ENCODE measurements at places on chromosomes 2 and 18. TPM values are rescaled to one million over a fixed set of nuclear protein-coding genes. Genes with fewer than 3 reads are reported as not detected.

DNA sequence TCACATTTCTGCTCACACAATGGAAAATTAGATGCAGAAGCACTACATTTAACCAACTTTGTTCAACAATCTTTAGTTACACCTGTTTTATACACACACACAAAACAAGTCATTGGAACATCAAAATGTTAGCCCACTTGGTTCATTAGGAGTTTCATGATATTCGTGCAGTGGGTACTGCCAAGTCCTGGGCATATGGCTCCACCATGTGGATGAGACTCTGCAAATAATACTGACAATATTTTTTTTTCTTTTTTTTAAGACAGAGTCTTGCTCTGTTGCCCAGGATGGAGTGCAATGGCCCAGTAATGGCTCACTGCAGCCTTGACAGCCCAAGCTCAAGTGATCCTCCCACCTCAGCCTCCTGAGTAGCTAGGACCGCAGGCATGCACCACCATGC, 34.5 kb upstream of the GRB14 start:
- peak; percentile 14 for DNase-seq

The CRYGC gene
- total RNA-seq: not detected

DNA sequence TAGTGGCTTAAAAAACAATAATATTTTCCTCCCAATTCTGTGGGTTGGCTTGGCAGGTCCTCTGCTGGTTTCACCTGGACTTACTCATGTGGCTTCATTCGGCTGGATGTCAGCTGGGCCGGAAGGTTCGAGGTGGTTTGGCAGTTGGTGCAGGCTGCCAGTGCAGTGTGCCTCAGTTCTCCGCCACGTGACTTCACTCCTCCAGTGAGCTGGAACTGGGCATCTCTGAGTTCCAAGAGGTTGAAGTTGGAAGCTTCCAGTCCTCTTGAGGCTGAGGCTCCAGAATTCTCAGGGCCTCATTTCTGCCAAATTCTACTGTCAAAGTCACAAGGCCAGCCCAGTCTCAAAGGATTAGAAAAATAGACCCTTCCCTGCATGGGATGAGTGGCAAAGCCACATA, 83.4 kb upstream of the B3GNT7 start:
- DNase-seq: no peak

DNA sequence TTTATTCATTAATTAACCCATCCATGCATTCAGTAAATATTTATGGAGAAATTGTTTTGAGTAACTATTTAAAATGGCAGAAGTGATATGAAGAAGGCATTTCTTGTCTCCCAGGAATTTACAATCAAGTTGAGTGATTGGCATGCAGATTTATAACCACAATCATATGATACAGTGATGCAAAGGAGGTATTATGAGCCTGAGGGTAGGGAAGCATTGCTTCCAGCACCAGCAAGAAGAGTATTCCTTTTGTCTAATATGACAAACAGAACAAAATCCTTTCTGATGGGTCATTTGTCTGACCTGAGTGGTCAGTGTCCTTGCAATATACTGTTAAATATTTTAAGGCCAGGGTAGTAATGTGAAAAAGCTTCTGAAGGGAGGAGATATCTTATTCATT, 244.2 kb upstream of the RGPD4 start:
- no peak for DNase-seq

The LIMS4 gene
- total RNA-seq: 0.24 TPM

- no peak for DNase-seq
Measured at GRCh38 chr2:121184248-121184862, 100.6 kb downstream of the TFCP2L1 start.

The FABP1 gene
- total RNA-seq: not detected

DNA sequence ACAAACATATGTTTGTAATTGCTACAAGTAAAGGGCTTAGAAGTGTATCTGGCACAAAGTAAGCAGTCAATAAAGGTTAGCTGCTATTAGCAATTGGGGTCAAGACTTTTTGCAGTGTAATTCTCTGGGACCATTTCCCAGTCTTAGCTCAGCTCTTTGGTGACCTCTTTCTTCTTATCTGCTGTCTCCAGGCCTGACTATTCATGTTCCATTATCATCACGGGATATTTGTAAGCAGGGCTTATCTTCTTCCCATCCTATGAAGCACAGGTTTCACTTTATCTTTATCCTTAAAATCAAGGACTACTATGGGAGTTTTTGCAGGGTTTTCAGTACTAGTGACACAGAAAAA, 131.7 kb downstream of the DOCK10 start:
- no peak for DNase-seq

- DNase-seq: no peak
Measured at GRCh38 chr18:12882453-12883371, 1.3 kb downstream of the PTPN2 start.

DNA sequence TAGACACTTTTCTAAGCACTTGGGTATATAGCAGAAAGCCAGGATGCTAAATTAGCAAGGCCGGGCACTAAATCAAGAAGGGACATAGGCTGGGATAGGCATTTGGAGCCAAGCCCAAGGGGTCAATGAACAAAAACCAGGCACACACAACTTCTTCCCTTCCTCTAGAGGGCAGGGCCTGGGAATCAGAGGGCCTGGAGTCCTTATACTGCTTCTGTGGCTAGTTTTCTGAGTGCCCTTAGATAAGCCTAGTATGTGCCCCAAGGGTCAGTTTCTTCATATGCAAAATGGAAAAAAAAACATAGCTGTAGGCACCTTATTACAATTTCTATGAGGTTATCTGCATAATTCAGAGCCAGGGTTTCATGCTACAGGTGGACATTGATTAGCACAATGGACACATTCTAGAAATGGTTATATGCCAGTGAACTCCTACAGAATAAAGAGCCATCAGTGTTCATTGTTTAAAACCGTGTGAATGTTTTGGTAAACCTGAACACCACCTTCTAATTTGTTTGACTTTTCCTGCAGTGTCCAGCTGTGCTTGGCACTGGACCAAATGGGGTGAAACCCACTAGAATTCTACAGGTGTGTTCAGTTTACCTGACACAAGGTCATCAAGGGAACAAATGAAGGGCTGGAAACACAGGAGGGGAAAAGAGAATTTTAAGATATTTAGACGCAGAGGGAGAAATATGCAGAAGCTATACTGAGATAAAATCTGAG, 49.6 kb downstream of the PAX8 start:
- no peak for DNase-seq

The SLC30A3 gene
- total RNA-seq: 0.11 TPM

DNA sequence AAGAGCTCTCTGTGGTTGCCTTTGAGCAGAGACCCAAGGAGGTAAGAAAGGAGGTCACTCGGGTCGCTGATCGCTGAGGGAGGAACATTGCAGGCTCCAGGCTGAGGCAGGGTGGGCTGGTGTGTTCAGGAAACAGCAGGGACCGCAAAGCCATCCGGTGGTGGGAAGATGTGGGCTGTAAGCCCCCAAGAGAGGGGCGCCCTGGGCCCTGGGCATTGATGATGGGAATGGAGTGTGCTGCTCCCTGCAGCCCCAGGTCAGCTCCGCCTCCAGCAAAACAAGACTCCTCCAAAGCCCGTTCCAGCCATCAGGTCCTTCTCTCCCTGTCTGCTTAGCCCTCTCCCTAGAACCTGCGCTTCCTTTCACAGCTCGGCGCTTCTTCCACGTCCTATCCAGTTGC, 229.7 kb downstream of the KLHL29 start:
- no peak for DNase-seq

GRCh38 chr2:179711375-179711774, 150.0 kb downstream of the ZNF385B start:
- DNase-seq: no peak

The KCNIP3 gene
- total RNA-seq: 2.6 TPM

DNA sequence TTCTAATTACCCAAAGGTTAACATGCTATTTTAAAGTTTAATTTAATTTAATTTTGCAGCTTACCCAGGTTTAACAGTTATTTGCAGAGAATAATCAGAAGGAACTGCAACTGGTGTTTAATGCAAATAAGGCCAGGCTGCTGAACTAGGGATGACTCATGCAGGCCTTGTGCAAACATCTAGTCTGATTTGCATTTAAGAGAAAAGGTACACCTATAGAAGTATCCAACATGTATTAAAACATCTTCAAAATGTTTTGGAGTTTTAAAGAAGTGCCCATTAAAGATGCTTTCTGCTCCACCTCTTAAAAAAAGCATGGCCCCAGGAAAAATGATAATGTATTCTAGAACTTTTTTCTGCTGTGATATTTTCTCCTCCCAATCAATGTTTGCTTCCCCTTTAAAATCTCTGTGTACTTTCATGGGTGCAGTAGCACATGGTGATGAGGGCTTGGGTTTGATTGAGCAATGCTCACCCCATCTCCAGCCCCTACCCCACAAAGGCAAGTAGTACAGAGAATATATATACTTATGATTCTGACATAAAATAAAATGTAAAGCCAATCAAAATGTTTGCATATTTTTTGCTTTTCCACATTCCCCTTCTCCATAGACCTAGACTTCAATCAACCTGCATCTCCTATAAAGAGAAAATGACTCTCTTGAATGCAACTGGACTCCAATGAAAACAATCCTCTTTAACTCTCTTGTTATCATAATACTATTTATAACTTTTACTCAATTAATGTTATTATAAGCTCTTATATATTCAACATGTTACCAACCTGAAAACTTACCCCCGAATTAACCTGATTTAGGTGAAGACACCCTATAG, 54.1 kb downstream of the ATP8B1 start:
- peak; percentile 36 for DNase-seq

DNA sequence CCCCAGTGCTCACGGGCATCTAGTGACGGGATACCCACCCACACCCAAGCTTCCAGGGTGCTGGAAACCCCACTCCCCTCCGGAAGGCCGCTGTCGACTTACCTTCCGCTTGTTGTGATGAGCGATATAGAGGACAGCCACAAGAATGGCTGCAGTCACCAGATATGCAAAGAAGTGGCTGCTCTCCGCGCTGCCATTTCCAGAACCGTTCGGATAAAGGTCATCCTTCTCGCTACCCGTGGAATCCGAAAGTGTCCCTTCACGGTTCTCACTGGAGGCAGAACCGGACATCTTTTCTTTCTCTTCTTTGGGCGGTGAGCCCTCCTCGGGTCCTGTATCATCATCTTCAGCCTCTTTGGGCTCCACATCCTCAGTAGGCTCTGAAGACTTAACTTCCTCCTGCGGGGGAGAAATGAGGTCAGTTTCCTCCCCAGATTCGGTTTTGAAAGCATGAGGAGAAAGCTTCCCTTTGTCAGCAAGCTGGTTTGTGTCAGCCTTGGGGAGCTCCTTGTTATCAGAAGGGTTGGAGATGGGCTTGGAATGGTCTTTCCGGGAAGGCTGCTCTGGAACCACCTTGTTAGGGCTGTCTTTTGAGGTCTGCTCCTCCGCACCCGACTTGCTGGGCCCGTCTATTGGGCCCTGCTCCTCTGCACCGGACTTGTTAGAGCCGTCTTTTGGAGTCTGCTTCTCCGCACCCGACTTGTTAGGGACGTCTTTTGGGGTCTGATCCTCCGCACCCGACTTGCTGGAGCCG, 1.2 kb downstream of the TGOLN2 start:
- DNase-seq: peak; percentile 25

- DNase-seq: no peak
Measured at GRCh38 chr2:8436585-8436984, 245.3 kb upstream of the ID2 start.

Data from Daoy (cell line).